Muscle of leg (tissue), 16 donors: ENCODE measurements at places on chromosomes 2 and 18.

- H3K36me3 ChIP-seq, result no peaks in the 10 kb centered on the region
- peak; percentile 48 for DNase-seq
- peaks cover 4% of the 10 kb centered on the region for H3K4me1 ChIP-seq
- H3K27ac ChIP-seq, result no peak overlapping the region
Observed at GRCh38 chr2:133817680-133818566, 249.7 kb upstream of the NCKAP5 start.

DNA sequence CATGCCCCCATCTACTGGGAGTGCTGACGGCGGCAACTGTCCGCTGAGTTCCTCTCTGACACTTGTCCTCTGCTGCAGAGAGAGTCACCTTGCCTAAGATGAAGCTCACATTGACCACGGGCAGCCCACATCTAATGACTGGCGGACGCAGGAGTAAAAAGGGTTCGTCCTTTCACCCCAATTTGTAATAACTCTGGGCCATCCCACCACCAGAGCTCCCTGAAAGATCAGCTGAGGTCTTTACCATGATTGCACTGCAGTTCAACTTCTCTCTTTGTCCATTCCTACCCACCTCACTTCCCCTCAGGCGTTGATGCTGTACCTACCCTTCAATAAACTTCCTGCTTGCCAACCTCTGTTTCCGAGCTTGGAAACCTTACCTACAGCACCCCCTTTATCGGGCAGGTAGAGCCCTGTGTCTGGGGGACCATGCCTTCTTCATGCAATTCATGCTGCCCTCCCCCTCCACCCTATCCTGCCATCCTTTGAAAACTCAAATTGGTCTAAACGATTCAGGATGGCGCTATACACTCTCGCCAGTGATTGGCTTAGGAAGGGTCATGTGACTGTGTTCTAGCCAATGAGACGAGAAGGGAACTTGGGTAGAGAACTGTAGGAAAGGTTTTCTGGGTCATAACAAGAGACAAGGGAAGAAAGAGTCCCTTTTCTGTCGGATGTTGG, 10.3 kb upstream of the B3GNT2 start:
- H3K27me3 ChIP-seq, result no peaks in the 10 kb centered on the region
- H3K36me3 ChIP-seq, result no peaks in the 10 kb centered on the region
- H3K4me3 ChIP-seq, result no peak overlapping the region

DNA sequence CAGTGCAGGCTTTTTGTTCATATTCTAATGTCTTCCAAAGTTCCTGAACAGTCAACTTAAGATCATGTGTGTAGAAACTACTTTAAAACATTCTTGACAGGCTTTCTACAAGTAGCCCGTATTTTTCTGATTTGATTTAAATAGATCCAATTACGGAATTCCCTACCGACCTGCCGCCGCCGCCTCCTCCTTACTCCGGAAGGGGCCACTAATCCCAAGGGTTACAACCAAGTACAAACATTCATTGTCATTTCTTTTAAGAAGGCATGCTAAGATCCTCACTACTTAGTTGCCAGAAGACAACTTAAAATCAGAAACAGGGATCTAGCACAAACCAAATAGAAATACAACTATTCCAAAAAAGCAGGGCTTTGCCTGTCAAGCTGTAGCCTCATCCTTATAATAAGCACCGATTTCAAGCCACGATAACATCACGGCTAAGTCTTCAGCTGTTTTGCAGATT, 784 bp downstream of the WDR33 start:
- no peaks in the 10 kb centered on the region for H3K36me3 ChIP-seq
- H3K4me3 ChIP-seq, result peak overlapping the region; percentile 78
- H3K4me1 ChIP-seq, result peaks cover 6% of the 10 kb centered on the region
- H3K27me3 ChIP-seq, result no peaks in the 10 kb centered on the region
- DNase-seq, result peak; percentile 50

- H3K27ac ChIP-seq, result no peak overlapping the region
- H3K4me3 ChIP-seq, result no peak overlapping the region
Observed at GRCh38 chr18:13532406-13533075, 193.8 kb downstream of the FAM210A start.

DNA sequence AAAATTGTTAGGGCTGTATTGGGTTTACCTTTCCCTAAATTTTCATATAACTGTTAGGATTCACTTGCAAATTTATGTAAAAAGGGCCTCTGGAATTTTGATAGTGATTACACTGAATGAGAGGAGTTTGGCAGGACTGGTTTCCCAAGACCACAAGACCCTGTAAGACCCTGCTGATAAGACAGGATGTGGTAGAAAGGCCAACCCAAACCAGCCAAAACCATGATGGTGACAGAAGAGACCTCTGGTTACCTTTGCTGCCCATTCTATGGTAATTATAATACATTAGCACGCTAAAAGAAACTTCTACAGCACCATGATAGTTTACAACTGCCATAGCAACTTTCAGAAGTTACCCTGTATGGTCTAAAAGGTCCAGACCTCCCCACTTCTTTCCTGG, 8.3 kb upstream of the CASP10 start:
- H3K4me1 ChIP-seq, result no peaks in the 10 kb centered on the region
- DNase-seq, result no peak
- no peaks in the 10 kb centered on the region for H3K27me3 ChIP-seq
- no peaks in the 10 kb centered on the region for H3K36me3 ChIP-seq
- no peak overlapping the region for H3K27ac ChIP-seq

- peak overlapping the region; percentile 70 for H3K4me3 ChIP-seq
- DNase-seq, result peak; percentile 45
- no peaks in the 10 kb centered on the region for H3K36me3 ChIP-seq
- H3K27ac ChIP-seq, result peak overlapping the region; percentile 56
- H3K4me1 ChIP-seq, result peaks cover 14% of the 10 kb centered on the region
- peaks cover 20% of the 10 kb centered on the region for H3K27me3 ChIP-seq
Observed at GRCh38 chr18:69401226-69401971, 711 bp downstream of the DOK6 start.

DNA sequence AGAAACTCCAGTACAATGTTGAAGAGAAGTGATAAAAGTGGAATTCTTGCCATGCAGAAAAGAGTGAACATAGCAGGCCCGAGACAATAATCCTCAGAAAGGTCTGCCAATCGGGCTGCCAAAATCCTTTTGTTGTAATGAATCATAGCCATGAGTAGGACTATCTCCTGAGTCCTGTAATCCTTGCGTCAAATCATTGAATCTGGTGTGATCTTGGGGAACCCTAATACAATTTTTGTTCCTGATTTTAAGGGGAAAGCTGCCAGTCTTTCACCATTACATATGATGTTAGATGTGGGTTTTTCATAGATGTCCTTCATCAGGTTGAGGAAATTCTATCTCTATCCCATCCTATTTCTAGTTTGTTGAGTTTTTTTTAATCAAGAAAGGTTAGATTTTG, 2.2 kb downstream of the TPGS2 start:
- peaks cover 10% of the 10 kb centered on the region for H3K4me1 ChIP-seq
- no peak overlapping the region for H3K27ac ChIP-seq
- peaks cover 3% of the 10 kb centered on the region for H3K36me3 ChIP-seq
- H3K27me3 ChIP-seq, result no peaks in the 10 kb centered on the region
- DNase-seq, result no peak

DNA sequence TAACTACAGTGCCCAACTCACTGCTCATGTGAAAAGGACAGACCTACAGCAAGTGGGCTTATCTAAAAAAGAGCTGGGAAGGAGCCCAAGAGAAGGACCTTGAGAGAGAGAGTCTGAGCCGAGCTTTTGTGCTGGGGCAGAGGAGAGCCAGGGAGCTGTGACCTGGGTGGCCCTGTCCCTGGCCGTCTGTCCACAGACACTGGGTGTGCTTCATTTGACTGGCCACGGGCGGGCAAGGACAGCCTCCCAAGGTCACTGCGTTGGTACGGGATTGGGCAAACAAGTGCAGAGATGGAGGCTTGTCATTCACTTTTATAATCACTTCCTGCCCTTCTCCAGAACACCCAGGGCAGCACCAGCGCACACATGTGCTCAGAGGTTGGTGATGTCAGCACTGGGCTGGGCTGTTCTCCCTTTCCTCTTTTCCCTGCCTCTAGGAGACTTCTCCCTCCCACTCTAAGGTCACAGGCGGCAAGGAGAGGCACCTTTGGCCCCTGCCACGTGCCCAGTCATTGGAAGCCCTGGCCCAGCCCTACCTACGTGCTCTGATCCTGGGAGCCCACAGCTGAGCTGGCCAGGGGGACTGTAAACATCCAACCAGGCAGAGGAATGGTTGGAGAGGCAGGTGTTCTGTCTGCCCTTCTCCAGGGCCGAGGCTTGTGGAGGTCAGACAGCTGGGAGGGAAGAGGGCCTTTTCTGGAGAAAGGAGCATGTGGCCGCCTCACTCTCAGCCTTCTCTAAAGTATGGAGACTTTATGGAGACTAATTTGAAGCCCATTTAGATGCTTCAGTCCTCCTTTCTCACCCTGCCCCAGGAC, 6.4 kb upstream of the PSD4 start:
- H3K4me3 ChIP-seq, result no peak overlapping the region
- peaks cover 3% of the 10 kb centered on the region for H3K4me1 ChIP-seq
- H3K27me3 ChIP-seq, result no peaks in the 10 kb centered on the region

DNA sequence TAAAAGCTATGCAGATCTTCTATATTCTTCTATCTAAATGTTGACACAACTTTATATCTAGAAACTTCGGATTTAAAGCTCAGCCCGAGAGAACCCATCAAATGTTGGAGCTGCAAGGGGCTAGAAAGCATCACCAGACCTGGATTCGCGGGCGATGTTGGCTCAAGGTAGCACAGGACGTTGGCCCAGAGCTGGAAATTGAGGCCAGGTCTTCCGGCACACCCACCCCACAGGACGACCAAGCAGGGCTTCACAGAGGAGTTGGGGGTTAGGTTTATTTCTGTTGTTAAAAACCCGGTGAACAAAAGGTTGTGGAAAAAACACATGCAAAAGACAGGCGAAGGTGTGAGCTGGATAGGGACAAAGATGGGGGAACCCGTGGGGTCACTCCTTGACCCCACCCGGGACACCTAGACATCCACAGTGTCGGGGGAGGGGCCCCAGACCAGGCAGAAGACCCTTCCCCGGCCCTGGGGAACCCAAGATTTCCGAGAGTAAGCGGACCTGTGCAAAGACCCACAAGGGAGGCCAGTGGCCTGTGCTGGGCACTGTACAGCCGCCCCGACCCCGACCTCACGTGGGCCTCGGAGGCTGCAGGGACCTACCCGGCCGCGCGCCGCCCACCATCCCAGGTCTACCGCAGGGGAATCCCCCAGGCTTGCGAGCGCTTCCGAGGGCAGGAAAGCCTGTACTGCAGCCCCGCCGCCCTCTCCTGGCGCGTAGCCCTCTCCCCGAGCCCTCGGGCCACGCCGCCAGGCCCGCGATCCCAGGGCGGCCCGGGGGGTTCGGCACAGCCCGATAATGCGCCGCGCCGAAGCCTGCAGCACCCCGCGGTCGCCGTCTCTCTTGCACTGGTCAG, 1.8 kb upstream of the AGBL5 start:
- no peak for DNase-seq
- H3K27me3 ChIP-seq, result no peaks in the 10 kb centered on the region
- peak overlapping the region; percentile 89 for H3K4me3 ChIP-seq
- H3K36me3 ChIP-seq, result peaks cover 19% of the 10 kb centered on the region

DNA sequence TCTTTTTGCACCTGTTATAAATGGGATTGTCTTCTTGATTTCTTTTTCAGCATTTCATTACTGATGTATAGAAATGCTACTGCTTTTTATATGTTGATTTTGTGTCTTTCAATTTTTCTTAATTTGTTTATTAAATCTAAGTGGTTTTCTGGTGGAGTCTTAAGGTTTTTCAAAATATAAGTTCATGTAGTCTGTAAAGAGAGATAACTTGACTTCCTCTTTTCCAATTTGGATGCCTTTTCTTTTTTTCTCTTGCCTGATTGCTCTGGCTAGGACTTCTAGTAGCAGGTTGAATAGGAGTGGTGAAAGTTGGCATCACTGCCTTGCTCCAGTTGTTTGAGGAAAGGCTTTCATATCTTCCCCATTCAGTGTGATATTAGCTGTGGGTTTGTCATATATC, 28.6 kb upstream of the GALNT5 start:
- DNase-seq, result no peak
- no peaks in the 10 kb centered on the region for H3K4me1 ChIP-seq
- no peaks in the 10 kb centered on the region for H3K27me3 ChIP-seq
- no peak overlapping the region for H3K4me3 ChIP-seq
- no peak overlapping the region for H3K27ac ChIP-seq

DNA sequence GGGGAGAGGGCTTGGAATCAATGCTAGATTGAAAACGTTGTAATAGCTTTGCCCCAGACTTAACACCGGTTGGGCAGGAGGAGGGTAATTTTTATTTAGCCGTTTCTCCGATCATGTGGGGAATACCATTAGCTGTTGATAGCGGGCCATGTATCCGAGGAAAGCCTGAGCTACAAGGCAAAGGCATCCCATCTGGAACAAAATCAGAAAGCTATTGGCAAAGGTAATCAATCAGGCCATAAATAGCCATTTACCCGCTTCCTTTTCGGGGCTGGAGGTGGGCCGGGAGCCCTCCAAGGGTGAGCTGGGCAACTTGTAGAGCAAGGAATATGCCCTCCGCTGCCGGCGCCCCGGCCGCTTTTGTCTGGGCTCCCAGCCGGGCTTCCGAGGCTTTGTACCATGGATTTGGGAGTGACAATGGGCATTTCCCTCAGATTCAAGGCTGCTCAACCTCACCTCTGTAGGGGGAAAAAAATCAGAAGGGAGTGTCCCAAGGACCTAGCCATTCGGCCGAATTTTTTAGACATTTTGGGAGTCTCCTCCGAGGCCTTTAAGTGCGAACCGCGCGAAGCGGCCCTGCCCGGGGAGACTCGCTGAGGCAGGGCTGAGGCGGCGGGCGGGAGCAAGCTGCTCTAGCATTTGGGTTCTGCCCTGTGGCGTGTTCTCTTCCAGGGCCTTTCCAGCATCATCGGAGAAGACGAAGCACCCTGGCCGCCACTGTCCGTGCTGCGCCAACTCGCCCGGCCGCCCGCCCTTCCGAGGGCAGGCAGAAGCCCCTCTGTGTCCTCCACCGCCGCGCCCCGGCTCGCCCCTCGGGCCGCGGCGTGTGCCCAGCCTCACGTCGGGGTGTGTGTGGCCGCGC, 1.1 kb upstream of the HOXD9 start:
- DNase-seq, result no peak
- H3K27ac ChIP-seq, result no peak overlapping the region
- H3K4me3 ChIP-seq, result no peak overlapping the region
- no peaks in the 10 kb centered on the region for H3K36me3 ChIP-seq
- peaks cover 96% of the 10 kb centered on the region for H3K27me3 ChIP-seq

DNA sequence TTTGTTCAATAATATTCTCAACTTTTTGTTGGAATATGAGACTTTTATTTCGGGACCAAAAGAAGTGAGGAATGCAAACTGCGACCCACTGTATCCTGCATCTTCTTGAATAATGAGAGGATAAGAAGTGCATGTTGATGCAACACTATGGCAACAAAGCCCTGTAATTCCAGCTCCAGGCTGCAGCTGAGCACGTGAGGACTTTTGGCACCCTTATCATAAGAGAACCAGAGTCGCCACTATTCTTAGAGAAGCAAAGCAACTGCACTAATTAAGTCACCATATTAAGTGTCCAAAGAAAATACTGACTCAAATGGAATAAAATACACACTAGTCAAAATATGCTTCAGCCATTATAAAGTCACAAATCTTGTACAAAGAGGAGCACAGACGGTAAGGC, 65.8 kb downstream of the FAM210A start:
- H3K27me3 ChIP-seq, result no peaks in the 10 kb centered on the region
- peaks cover 25% of the 10 kb centered on the region for H3K4me1 ChIP-seq
- no peaks in the 10 kb centered on the region for H3K36me3 ChIP-seq

DNA sequence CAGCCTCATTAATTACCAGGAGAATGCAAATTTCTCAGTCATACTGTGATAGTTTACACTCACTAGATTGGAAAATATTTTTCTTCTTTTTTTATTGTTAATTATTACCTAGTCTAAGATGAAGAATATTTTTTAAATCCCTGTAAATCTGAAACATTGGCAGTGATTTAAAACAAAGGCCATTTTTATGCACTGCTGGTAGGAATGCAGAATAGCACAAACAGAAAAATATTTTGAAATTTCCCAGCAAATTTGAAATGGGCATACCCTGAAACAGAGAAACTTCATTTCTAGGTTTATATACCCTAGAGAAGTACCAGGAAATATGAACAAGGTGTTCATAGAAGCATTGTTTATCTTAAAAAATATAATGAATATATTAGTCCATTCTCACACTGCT, 31.0 kb downstream of the DYNAP start:
- no peak overlapping the region for H3K4me3 ChIP-seq
- no peaks in the 10 kb centered on the region for H3K27me3 ChIP-seq
- H3K36me3 ChIP-seq, result no peaks in the 10 kb centered on the region
